ENCODE measurements at places on chromosomes 12 and 14.

- no peak for DNase-seq
Measured at GRCh38 chr12:131075194-131075593, 121.5 kb downstream of the ADGRD1 start.

DNA sequence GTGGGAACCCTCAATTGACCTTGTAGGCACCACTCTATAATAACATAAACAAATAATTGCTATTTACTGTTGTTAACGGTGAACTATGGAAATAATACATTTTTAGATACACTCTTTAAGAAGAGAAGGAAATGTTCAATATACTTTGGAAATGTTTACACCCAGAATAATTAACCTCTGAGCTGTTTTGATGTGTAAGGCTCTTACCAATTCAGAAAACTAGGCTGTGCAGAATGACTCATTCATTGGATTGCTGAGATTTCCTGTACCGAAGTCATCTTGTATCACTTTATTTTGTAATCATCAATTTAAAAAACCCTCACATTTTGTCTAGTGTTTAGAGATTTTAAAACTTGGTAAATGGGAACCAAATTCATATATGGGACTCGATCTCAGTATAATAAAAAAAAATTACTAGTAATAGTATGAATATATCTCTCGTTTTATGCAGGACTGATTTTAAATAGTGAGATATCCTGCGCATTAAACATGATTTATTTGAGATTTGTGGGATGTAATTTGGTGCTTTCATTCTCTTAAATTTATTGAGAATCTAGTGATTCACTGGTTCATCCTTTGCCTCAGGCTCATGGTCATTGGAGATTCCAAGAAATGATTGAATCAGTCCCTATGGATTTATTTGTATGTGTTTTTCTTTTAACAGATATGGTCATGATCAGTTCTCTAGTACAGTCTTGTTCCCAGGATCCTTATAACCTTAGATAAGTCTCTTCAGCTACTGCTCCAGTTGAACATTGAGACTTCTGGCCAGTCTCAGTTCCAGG lies 3.9 kb downstream of the SAMD4A start:
- DNase-seq: no peak

DNA sequence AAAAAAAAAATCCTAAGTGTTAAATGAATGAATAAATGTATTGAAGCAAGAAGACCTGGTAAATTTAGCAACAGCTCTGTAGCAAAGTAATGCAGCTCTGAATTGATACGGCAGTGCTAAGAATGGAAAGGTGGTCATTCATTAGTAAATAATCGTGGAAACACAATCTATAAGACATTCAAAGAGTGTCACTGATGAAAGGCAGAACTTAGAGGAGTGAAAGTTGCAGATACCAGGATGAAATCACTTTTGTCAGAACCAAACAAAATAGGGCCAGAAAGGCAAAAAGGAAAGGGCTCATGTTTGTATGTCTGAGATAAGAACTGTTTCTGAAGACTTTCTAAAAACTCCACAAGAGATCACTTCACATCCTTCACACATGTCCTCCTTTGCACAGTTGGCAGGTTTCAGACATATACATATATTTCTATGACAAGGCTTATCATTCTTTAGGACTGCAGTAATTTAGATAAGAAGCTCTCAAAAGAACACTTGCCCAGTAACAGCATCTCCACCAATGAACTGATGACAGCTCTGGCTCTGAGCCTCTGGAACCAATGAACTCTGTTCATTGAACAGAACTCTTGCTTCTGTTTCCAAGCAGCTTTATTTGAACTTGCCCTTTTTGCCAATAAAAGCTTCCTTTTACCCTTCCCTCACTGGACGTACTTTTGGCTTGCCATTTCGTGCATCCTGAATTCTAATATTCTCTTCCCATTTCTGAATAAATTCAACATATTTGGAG lies 4.2 kb upstream of the LRR1 start:
- no peak for DNase-seq

DNA sequence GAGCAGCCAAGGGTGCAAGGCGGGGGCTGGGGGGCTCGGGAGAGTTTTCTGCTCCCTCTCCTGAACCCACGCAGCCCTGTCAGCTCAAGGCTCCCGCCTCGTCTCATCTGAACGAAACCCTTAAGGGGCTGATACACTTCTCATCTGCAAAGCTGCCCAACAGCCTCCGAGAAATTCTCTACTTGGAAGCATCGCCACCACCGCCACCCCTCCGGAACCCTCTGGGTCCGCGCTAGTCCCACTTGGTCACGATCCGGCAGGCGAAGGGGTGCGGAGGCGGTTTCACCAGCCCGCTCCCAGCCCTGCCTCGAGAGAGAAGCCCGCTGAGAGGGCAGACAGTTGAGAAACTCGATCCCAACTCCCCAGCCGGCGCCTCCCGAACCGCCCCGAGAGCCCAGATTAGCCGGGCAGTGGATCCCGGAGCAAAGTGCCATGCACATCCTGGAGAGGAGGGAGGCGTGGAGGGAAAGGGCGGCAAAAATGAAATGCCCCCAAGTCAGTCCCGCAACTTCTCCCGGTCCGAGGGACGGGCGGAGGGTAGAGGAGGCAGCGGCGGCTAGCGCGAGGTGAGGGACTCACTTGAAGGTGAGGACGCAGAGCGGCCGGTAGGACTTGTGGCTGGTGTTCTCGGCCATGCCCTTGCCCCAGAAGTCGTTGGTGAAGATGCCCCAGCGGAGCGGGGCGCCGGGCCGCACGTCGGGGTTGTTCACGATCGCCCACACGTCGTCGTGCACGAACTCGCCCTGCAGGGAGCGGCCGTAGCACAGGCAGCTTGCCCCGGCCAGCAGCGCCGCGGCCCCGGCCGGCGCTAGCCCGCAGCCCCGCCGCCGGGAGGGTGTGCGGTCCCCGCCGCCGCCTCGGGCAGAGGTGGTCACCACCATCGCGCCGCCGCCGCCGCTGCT lies 620 bp downstream of the TMTC1 start:
- DNase-seq: no peak

- DNase-seq: no peak
Measured at GRCh38 chr12:14668591-14668990, 27.8 kb downstream of the GUCY2C start.

GRCh38 chr14:23351681-23352505 lies 794 bp downstream of the SLC22A17 start:
- peak; percentile 35 for DNase-seq

DNA sequence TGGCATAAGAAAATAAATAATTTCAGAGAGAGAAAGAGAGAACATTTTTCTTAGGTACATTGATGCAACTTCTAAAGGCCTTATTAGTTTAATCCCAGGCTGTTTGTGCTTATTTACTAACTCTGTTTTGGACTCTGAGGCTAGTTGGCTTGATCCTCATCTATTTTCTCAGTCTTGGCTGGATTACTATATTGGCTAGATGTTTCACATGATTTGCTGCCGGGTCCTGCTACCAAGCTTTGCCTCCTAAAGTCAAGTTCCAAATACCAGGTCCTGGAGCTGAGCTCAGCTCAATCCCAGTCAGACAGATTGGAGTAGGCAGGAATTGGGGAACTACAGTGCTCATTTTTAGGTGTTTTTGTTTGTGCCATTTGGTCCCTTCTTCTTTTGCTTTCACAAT lies 340.8 kb downstream of the BCAT1 start:
- DNase-seq: no peak

DNA sequence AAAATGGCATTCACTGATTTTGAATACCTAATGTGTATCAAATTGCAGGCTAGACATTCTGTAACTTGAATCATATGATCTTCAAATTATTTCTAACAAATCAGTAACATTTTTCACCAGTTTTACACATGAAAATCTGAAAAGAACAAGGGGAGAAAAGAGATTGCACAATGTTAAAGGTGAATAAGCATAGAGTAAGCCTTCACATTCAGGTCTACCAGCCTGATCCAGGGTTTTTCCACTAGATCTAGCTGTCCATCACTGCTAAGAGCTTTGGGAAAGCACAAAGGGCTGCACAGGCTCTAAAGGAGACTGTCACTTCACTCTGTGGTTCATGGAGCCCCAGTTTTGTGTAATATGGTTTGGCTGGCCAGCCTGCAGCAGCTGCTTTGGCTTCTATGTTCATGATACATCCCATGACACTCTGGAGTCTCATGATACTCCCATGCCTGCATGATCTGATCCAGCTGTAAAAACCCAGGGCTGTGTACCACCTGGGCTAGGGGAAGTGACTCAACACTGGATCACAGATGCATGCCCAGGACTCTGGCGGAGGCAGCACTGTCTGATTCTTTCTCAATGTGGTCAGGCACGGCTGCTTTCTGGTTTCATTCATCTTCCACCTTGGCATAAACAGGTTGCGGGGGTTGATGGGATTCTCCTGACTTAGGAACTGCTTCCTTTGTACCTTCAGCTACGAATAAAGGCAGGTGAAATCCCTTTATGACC lies 859.7 kb downstream of the GALC start:
- DNase-seq: no peak

DNA sequence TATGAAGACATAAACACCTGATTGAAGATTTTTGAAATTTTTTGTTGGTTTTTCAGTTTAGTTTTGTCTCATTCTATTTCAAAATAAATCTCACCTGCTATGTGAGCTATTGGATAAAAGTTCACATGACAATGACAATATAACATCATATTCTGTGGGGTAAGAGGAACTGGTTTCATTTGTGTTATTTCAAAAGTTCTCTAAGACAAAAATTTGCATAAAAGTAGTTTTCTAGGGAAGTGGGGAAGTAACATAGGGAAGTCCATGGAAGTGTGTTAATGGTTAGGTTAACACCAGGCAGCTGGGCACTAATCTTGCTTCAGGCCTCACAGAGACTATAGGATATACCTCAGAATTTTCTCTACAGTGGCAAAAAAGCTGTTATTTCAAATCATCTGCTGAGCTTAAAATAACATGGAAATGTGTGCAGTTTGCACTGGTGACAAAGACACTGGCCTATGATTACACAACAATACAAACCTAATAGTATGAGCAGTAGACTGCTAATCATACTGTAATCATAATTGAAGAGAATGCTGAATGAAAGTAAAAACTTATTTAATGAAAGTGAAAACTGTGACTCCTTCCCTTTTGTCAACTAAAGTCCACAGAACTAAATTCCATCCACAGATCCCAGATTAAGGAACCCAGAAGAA lies 710.6 kb upstream of the TMEM132C start:
- DNase-seq: no peak

DNA sequence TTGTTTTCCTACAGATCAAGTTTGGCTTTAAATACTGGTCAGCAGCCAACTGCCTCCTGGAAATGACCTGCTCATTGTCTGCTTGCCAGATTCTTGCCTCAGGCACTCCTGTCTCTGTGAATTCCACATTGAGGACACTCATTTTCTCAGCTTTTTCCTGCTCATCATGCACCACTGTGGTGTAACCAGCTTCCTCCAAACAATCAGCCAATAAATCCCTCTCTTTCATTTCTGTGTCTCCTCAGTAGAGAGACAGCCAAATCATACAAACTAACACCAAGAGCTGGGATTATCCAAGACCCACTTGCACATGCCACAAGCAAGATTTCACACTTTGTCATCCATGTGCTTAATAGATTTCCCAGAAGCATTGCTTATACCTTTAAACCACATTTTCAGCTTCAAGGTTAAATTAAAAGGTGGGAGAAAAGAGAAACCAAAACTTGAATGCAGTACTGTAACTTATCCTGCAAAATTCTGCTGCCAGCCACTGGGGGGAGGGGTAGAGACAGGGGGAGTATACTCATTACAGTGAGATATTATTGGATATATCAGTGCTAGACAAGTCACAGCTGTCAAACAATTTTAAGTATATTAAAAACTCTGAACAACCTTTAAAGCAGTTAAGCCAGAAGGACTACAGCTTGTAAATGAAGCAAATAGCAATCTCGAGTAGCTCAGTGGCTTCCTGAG lies 105.0 kb downstream of the PPP2R5E start:
- DNase-seq: peak; percentile 32

DNA sequence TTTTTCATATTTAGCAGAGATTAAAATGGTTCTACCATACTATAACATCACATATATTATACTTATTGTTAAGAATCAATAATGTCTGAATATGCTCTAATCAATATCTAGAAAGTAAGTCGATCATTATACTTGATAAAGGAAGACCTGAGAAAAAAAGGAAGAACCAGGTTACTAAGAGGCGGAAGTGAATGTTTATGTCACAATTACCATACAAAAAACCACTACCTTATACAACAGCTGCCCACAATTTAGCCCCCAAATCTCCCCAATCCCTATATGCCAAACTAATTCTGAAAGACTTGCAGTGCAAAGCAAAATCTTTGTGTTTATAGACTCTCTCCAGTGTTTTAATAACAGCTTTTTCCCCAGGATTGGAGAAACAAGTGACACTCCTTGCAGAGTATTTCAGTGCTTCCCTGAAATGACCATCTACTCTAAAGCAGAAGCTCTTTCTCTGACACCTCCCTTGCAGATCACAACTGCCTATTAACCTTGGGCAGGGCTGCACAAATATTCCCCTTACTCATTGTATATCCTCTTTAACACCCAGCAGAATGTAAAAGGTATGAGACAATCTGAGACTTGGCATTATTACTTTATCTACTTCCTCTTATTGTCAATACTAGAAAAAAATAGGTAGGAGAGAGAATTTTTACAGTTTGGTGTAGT lies 12.7 kb upstream of the SLC2A3 start:
- DNase-seq: peak; percentile 32

DNA sequence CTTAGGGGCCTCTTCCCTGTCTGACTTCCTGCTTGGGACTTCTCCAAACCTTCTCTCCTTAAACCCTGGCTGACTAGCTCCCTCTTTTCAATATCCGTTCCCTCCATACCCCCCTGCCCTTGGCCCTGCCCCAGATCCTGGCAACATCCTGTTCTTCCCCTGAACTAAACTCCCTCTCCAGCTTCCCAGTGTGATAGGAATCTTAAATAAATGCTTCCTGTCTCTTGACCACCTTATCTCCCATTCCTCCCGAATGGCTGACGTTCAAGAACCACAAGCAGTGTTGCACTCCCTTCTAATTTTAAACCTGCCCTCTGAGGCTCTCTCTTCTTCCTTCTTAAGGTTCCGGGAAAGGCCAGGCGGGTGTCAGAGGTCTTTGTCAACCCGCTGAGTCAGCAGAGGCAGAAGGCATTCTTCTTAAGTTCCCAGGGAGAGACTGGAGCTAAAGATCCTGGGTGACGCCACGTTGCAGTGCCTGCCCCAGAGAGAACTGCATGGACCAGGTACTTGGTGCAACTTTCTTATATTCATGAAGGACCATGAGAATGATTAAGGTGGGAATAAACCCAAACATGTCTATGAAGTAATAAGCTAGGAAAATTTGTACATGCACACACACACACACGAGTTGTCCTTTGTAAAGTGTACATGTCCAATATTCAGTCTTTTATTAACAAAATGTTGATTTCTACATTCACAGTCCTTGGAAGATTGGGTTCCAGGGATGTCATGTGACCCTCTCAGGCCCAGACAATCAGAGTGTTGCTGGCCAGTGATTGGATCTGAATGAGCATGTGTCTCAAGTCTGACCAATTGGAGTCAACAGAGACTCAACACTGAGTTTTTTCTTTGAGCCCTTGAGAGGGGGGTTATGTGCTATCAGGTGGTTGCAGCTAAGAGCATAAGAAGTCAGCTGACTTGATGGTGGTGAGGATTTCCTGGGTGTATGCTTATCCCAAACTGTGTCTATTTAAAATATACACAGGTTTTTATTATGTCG lies 420.2 kb upstream of the TBX3 start:
- DNase-seq: no peak

GRCh38 chr12:28232211-28232928 lies 42.1 kb downstream of the CCDC91 start:
- DNase-seq: no peak
